Suppressor macrophage (primary cell): ENCODE measurements at places on chromosomes 16 and 17.

DNA sequence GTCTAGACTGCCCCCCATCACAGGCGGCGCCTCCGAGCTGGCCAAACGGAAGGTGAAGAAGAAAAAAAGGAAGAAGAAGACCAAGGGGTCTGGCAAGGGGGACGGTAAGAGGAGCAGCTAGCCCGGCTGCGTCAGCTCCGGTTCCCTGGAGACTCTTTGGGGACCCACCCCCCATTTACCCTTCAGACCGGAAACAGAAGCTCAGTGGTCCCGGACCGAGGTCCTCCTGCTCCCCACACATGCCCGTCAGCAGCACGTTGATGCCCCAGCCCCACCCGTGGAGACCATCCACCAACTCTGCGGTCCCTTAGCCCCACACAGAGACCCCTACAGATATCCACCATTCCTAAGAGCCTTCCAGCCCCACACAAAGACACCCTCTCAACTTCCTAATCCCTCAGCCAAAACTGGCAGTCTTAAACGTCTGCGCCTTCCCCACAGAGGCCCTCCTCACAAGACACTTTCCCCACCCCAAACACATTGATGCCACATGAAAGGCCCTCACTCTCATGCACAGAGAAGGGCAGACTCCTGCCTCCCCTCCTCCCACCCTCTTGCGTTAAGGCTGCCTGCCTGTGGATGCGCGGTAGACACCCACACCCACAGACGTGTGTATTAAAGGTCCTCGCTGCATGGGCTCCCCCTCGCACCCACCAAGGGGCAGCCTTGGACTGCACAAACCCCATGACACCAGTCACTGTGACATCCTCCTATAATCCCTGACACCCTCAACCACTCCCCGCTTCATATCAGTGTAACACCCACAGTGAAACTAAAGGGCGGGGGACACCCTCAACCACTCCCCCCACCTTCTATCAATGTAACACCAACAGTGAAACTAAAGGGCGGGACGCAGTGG, 58.2 kb upstream of the RPH3AL start:
- no peak for DNase-seq

- no peak for DNase-seq
Measured at GRCh38 chr17:7018331-7018964, 4.4 kb upstream of the BCL6B start.

GRCh38 chr17:82117139-82118090, 19.4 kb upstream of the FASN start:
- no peak for DNase-seq

GRCh38 chr17:2062571-2063183, 7.8 kb downstream of the HIC1 start:
- DNase-seq = no peak

- DNase-seq = no peak
Measured at GRCh38 chr16:8120001-8120400, 470.3 kb downstream of the TMEM114 start.

DNA sequence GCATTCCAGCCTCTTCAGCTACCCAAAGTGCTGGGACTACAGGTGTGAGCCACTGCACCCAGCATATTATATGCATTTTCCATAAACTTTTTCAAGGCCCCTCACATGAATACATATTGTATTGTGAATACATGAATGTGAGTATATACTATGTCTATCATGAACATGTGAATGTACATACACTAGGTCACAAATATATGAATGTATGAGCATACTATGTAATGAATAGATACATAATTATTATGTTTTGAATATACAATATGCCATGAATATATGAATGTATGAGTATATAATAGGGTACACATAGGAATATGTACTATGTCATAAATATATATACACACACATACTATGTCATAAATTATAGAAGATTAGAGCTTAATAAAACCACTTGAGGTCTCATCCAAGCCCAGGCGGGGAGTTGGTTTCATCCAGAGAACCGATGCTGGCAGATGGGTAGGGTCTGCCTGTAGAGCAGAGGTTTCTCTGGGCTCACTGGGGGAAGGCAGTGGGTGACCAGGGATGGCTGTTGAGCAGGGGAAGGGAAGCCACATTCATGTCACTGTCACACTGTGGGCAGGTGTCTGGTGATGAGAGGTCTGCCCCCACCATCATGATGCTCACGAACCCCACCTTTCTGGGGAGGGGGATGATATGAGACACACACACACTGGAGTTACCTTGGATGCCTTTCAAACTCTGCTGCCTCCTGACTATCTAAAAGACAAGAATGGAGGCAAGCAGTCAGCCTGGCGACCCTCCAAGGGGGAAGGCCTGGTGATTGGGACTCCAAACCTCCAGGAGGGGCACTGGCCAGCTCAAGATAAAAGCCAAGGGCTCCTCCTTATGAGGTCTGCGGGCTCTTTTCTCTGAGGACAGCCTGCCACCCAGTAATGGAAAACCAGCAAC, 7.3 kb downstream of the C16orf95 start:
- DNase-seq = no peak

DNA sequence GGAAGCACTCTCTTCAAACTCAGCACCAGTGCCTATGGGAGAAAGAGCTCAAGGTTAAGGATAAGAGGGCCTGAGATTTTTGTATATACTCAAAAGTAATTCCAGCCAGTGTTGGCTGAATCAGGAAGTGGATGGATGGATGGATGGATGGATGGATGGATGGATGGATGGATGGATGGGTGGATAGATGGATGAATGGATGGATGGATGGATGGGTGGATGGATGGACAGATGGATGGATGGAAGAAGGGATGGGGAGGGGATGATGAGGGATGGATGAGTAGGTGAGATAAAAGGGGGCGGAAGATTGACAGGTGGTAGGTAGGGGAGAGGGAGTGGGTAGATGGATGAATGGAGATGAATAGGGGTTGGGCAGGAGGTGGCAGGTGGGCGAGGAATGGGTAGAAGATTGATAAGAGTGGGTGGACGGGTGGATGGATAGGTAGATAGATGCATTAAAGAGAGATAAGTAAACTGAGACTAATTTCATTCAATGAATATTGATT, 4.1 kb downstream of the CX3CL1 start:
- no peak for DNase-seq

DNA sequence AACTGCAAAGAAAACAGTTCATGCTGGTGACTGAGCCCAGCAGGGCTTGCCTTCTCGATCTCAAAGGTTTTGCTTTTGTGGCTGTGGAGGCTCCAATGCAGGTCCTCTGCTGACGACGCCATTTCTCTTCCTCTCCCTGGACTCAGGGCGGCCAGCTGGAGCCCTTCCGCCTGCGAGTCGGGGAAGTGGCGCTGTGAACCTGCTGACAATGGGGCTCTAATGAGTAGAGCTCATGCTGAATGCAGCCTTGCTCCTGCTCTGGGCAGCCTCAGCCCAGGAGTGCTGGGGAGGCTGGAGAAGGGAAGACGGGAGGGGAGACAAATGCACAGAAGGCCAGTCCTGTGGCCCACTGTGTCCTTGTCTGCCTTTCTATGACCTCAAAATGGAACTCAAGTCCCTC, 43.8 kb downstream of the VAC14 start:
- DNase-seq = no peak

DNA sequence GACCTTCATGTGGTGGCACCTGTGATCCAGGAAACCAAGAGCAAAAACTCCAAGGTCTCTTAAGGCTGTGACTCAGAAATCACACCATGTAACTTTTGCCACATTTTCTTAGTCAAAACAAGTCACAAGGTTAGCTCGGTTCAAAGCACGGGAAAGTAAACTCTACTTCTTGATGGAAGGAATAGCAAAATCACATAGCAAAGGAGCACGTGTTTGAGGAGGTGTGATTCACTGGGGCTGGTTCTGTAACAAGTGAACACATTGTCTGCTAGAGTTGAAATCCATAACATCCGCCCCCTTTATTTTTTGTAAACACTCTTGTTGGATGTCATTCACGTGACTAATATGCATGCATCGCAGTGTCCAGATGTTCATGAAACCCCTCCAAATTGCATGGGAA, 415.0 kb upstream of the MAF start:
- DNase-seq = no peak

GRCh38 chr17:27296428-27296979, 2.6 kb downstream of the WSB1 start:
- peak; percentile 34 for DNase-seq

DNA sequence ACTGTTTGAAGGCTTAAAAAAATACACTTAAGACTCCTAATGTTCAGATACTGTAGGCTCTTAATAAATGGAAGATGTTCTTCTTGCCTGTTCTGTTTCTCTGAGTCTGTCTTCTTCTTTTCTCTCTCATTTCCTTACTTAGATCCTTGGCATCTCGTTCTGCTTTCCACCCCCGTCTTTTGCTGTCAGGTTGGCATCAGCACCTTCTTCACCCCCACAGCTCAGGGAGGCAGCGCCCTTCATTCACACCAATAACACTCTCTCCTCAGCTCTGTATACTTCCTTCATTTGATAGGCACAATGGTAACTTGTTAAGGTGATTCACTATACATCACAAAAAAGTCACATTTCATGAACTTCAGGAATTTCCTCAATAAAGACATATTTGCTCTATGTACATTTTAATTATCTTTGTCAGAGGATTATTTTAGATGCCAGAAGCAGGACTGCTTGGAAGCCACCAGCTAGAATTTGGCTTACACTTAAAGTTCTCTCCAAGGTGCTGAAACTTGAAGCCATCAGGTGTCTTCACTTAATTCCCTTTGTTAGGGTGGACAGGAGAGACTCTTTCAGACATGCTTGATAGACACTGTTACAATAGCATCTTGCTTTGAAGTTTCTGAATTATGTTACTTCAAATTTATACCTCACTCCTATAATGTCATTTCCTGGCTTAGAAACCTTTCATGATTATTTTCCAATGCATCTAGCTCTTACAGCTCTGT, 670.1 kb upstream of the C16orf82 start:
- DNase-seq = no peak

GRCh38 chr17:28888832-28889231, 8.7 kb downstream of the FLOT2 start:
- DNase-seq = no peak

DNA sequence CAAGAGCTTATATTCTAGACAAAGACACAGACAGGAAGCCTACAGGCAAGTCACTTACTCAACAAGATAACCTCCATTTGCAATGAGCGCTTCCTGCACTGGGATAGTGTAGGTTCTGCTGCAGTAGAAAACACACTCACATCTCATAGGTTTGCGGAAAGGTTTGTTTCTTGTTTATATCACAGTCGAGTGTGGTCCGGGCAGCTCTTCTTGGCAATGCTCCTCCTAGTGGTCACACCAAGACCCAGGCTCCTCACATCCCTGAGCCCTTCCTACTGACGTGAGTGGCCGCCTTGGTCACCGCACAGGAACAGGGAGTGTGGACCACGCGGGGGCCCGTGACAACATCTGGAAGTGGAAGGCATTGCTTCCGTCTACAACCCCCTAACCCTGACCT, 48.0 kb upstream of the RBFOX3 start:
- DNase-seq = peak; percentile 29

- DNase-seq = no peak
Measured at GRCh38 chr16:65984296-65984695, 382.2 kb upstream of the CDH5 start.

GRCh38 chr17:8048736-8049135, 9.9 kb downstream of the ALOX15B start:
- no peak for DNase-seq
